Myocyte (in vitro differentiated cells): ENCODE measurements at places on chromosomes 1 and 21.

- DNase-seq: no peak
Observed at GRCh38 chr1:205592443-205593003, 39.3 kb downstream of the ELK4 start.

DNA sequence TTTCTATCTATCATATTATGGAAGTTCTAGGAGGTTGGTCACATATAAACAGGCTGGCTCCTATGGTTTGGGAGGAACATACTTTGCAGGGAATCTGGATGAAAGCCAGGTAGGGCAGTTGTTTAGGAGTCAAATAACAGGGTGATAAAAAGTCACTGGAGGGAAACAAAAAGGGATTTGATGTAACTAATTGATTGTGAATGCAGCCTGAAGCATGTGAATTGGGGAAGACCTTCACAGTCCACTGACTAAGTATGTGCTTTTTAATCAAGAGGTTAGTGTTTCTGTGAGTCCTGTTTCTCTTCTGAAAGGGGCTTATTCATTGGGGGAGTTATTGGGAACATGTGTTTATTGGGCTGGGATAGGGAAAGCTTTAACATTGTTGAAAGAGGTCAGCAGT lies 41.3 kb downstream of the HMCN1 start:
- no peak for DNase-seq

DNA sequence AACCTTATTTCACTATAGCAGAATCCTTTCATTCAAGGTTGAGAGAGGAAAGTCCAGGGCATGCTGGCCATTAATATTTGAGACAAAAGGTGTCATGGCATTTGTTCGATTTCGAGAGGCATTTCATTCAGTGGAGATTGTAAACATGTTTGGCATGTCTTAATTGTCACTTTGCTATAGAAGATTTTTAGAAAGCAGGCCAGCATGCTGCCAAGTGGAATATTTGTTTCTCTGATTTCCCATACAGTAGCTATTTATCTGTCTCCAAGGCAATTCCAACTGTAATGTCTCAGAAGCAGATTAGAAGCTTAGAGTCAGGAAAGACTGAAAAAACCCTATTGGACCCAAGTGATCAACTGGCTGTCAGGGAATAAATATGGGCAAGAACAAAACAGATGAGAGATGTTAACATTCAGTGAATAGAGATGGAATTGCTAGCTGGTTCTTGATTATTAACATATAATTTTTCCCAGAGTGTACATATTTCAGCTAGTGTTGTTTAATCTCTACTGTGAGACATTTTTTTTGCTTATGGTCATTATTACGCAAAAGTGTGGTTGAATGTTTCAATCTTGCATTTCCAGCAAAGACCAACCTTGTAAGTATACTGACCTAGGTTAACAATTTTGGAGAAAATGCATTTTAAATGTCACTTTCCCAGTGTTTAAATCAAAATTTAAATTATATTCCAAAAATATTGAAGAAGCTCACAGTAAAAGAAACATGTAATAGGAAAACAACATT lies 174.6 kb downstream of the KCNK2 start:
- DNase-seq: no peak

GRCh38 chr1:23566304-23566703 lies 7.0 kb upstream of the ID3 start:
- no peak for DNase-seq

GRCh38 chr1:221777431-221778072 lies 35.7 kb upstream of the DUSP10 start:
- no peak for DNase-seq

- no peak for DNase-seq
Observed at GRCh38 chr21:36437745-36438128, 42.2 kb downstream of the CLDN14 start.

GRCh38 chr1:102919659-102920058 lies 188.7 kb downstream of the COL11A1 start:
- DNase-seq: peak; percentile 48

DNA sequence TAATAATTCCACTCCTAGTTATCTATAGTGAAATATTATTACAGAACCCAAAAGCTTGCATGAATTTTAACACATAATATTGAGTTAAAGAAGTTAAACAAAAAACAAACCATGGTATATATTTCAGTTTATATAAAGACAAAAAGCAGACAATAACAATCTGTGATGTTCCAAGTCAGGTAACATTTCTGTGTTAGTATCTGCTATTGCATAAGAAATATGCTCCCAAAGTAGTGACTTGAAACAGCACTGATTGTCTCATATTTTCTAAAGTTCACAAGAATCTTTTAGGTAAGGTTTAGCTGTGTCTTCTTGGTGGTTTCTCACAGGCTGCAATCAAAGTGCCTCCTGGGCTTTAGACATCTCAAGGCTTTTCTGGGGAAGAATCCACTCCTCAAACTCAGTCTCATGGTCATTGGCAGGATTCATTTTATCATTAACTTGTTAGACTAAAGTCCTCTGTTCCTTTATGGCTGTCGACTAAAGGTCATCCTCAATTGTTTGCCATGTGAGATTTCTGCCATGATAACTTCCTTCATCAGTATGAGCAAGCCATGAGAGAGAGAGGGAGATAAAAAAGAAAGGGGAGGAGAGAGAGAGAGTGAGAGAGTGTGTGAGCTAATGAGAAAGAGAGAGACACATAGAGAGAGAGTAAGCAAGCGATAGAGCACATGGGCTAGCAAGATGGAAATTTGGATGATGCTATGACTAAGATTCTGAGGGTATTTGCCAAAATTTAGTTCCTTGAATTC lies 19.9 kb downstream of the GBP1 start:
- no peak for DNase-seq

- DNase-seq: no peak
Observed at GRCh38 chr1:4975856-4976255, 321.4 kb downstream of the AJAP1 start.
